ENCODE measurements at places on chromosomes 3 and 15. TPM values are rescaled to one million over a fixed set of nuclear protein-coding genes. Genes with fewer than 3 reads are reported as not detected.

DNA sequence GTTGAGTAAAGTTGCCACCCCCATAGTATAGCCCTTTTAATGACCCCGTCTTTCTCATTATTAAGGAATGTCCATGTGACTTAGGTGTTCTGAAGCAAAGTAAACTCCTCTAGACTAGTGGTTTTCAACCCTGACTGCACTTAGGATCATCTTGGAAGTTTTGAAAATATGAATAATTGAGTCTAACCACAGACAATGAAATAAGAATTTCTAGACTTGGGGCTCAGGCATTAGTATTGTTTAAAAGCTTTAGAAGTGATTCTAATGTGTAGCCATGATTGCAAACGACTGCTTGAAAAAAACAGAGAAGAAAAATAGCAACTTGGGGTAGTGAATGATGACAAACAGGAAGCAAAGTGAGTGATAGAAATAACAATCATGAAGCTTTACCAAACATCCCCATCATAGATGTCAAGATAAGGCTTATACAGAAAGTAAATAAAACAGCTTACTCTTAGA lies 35.0 kb downstream of the ALCAM start:
- no peak for DNase-seq

- no peak for DNase-seq
These were observed 66.0 kb upstream of the SIAH2 start for GRCh38 chr3:150828997-150829396.

DNA sequence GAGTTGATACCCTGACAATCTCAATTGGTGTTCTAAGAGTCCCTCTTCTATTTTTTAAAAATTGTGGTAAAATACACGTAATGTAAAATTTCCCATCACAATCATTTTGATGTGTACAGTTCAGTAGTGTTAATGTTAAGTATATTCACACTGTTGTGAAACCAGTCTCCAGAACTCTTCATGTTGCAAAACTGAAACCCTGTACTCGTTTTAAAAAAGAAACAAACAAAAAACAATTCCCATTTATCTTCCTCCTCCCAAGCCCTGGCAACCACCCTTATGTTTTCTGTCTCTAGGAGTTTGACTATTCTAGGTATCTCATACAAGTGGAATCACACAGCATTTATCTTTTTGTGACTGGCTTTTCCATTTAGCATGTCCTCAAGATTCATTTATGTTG lies 28.7 kb upstream of the ALPK3 start:
- no peak for DNase-seq

DNA sequence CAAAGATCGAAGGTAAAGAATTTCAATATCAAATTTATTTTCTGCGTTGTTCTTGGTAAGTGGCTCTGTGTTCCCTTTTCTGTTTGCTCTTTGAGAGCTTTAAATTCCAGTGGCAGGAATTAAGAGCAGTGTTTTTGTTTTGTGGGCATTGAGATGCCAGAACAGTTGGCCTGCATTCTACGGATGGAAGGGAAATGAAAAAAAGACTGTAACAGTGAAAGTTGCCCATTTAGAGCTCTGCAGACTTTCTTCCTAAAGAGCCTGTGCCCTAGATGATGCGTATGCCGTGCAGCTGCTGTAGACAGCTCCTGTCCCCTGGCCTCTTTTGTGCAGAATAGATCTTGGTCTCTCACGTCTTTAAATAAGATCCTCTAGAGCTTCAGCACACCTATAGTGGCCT lies 58.8 kb downstream of the KAT2B start:
- DNase-seq: no peak

Gene KBTBD8
- 2.6 TPM for total RNA-seq
